ENCODE measurements at places on chromosomes 6 and 20.

DNA sequence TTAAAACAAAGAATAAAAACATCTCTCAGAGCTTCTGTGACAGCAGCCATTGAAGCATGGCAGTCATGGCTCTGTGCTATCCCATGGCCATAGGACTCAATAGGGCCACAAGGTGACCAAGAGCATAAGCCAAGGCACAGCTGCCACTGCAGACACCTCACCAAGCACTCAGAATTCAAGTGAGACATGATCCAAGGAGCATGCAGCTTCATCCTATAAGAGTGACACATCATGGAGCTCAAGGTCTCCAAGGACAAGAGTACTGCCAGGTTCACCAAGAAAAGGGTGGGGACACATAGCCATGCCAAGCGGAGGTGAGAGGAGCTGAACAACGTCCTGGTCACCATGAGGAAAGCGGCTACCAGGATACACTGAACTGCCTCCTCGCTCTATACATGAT lies 53.0 kb downstream of the RCAN2 start:
- DNase-seq, result no peak

GRCh38 chr6:68639826-68640490 lies 4.9 kb downstream of the ADGRB3 start:
- DNase-seq, result no peak

DNA sequence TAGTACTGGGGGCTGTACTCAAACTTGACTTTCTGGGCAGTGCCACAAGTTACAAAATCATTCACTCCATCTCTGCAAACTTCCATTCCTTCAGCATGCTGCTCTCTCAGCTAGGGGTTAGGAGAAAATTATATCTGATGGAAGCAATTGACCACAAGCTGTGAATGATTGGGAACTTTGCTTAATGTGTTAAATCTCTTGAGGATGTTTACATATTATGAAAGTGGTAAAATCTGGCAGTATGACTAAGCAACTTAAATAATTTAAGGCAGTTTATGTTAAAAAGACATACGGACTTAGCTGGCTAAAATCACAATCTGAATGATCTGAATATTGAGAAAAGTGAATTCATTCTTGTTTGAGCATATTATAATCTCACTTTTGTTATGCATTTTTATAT lies 415.0 kb downstream of the PHF3 start:
- DNase-seq, result no peak

DNA sequence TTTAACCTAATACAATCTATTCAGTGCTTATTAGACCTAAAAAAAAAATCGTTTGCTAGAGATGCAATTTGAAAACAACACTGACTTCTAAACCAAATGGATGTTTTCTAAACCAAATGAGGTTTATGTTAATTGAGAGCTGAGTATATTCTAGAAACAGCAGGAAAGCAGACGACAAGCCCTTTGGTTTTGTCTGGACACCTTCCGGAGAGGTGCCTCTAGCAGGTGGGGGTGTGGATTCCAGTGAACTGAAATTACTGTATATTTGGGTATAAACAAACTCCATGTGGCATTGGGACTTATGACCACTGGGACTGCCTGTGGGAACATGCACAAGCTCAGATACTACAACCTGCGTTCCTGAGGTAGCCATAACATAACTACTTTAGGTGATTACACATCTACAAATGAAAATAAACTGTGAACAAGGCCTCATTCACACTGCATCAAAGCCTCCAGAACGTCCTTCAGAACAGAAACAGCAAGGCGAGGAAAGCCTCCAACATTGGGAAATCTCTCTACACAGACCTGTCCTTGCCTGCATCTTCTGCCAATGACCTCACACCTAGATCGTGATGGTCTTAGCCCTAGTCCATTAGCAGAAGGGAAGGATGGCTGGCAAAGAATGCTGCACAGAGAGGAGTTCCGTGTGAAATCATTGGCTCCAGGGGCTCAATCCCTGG lies 206.8 kb upstream of the FOXQ1 start:
- no peak for DNase-seq

GRCh38 chr20:4509825-4510522 lies 211.7 kb upstream of the PRND start:
- no peak for DNase-seq

- DNase-seq, result no peak
Observed at GRCh38 chr6:78605909-78606446, 261.4 kb upstream of the IRAK1BP1 start.

GRCh38 chr6:34247481-34248197 lies 1.2 kb downstream of the SMIM29 start:
- no peak for DNase-seq

DNA sequence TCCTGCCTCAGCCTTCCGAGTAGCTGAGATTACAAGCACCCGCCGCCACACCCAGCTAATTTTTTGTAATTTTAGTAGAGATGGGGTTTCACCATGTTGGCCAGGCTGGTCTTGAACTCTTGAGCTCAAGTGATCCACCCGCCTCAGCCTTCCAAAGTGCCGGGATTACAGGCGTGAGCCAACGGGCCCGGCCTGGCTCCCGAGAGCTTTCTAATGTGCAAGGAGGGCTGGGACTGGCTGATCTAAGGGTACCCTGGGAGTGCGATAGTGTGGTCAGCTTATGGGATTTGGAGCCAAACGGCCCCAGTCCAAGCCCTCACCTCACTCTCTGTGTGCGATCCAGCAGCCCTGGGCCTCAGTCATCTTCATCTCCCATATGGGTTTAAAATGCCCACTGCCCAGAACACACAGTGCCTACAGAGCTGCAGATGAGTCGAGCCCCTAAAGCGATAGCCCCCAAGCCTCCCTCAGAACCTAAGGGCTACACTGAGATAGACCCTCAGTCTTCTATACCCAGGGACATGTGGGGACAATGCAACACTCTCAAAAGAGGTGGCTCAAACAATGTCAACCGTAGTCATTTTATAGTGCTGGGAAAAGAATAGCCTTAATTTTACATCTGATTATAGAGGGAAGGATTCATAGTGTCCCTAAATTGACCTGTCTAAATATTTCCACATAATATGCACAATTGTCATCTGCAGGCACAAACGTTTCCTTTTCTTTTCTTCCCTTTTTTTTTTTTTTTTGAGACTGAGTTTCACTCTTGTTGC lies 50.1 kb downstream of the SSR1 start:
- no peak for DNase-seq

GRCh38 chr6:136535017-136535765 lies 15.0 kb downstream of the MAP7 start:
- DNase-seq, result no peak

- peak; percentile 46 for DNase-seq
Observed at GRCh38 chr6:105459049-105459448, 56.2 kb upstream of the PREP start.

- no peak for DNase-seq
Observed at GRCh38 chr6:51112731-51113130, 294.1 kb downstream of the TFAP2B start.

DNA sequence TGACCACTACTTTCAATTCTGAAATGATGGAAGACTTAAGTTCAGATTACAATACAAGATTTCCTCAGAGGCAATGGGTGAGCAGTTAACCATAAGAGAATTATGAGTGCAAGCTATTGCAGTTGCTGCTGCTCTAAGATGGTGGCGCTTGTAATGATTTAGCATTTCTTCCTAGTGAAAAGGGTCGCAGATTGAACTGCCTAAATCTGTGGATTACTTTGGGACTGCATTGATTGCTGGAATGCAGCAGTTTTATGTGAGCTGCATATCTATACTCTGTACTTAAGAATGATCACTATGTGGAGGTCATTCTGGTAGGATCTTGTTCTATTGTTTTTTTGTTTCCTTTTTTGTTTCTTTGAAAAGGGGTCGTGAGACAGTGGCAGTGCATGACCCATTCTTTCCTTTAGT lies 5.3 kb downstream of the SCAF8 start:
- DNase-seq, result no peak

GRCh38 chr6:153210083-153210482 lies 79.0 kb upstream of the RGS17 start:
- DNase-seq, result no peak

DNA sequence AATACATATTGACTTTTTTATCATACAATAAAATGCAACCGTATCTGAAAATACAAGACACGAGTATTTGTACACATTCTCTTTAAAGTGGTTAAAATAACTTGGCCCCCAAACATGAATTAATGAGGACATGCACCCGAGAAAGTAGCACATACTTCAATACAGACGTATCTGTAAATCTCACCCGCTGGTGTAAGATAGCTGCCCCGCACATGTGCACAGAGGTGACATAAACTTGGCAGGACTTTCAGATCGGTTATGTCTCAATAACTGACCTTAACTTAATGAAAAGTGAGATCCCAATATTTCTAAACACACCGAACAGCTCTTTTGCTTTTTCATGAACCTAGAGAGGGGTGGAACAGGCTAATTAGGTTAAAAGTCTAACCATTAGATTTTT lies 91.5 kb upstream of the RPS6KA2 start:
- DNase-seq, result no peak

DNA sequence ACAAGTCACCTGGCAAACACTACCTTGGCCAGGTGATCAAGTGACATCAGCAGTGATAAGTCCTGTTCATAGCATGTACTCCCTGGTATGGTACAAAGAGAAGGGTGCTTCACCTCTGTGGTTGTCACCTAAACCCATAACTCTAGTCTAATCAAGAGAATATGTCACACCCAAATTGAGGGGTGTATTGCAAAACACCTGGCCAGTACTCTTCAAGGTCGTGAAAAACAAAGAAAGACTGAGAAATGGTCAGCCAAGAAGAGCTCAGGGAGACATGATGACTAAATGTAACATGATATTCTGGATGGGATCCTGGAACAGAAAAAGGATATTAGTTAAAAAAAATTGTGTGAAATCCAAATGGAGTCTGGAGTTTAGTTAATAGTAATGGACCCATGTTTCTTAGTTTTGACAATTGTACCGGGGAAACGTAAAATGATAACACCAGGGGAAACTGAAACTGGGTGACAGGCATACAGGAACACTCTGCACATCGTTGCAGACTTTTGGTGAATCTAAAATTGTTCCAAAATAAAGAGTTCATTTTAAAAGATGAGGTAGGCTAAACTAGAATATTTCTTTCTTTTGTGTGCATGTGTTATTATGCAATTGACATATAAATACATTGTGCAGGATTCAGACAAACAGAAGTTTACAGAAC lies 262.0 kb downstream of the CDC5L start:
- DNase-seq, result no peak

DNA sequence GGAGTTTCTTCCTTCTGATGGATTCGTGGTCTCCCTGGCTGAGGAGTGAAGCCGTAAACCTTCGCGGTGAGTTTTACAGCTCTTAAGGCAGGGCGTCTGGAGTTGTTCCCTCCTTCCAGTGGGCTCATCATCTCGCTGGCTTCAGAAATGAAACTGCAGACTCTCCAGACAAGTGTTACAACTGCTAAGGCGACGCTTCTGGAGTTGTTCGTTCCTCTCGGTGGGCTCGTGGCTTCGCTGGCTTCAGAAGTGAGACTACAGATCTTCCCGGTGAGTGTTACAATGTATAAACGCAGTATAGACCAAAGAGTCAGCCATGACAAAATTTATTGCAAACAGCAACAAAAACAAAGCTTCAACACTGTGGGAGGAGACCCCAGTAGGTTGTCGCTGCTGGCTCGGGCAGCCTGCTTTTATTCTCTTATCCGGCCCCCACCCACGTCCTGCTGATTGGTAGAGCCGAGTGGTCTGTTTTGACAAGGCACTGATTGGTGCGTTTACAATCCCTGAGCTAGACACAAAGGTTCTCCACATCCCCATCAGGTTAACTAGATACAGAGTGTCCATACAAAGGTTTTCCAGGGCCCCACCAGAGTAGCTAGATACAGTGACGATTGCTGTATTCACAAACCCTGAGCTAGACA lies 113.2 kb downstream of the GPX5 start:
- no peak for DNase-seq

DNA sequence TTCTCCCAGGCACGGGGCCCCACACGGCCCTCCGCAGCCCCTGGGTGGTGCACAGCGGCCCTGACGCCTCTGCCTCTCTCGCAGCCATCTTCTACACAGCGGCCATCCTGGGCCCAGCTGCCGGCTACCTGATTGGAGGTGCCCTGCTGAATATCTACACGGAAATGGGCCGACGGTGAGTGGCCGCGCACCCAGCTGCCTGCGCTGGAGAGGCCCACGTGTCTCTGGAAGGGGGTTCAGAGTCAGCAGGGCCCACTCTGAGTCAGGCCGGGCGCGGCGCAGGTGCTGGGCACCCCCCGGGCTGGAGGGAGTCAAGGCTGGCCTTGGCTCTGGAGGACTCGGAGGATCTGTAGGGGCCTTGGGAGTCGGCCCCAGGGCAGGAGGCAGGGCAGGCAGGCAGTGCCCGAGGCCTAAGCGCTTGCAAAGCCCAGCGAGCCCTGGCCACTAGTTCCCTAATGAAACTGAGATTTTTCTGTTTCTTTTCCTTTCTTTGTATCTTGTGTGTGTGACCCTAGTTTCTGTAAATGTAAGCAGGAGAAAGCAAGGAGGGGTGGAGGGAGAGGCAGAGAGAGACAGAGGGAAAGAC lies 16.4 kb downstream of the SLCO4A1 start:
- DNase-seq, result no peak

DNA sequence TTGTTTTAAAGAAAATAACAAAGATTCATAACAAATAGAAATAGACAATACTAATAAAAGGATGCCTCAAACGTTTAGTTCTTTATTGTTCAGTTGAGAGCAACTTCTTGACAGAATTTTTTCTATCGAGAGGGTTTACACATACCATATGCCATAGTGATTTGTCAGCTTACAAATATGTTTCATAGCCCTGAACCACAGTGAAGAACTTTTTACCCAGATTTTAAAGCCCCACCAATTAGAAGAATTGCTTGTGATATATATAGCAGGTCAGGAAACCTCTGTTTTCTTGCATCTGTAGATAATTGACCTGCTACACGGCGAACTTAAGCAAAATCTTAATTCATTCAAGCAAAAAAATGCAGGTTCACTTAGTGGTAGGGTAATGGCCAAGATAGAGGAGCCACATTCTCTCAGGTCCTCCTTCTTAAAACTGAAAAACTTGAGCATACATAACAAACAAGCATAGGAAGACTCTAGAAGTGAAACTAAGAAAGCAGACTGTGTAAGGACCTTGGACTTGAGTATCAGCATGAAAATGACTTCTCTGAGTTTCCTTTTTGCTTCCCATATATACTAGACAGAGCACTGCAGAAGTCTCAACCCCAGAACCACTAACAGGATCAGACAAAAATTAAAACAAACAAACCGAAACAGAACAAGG lies 39.5 kb downstream of the CRISP1 start:
- no peak for DNase-seq

DNA sequence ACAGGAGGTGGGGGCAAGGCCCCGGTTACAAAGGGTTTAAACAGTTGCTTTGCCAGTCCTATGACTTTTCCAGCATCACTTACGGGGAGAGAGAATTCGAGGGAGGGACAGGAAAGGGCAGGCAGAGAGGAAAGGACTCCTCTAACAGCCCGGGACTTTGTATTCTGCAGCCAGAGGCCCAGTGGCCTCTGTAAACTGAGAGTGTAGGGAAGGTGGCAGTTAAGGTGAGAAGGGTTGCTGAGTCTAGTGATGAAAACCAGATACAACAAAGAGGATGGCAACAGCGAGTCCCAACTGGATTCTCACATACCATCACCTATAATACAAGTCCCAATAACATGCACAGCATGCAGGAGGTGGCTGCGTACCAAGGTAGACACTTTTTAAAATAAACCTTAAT lies 13.5 kb downstream of the PLAGL2 start:
- no peak for DNase-seq

DNA sequence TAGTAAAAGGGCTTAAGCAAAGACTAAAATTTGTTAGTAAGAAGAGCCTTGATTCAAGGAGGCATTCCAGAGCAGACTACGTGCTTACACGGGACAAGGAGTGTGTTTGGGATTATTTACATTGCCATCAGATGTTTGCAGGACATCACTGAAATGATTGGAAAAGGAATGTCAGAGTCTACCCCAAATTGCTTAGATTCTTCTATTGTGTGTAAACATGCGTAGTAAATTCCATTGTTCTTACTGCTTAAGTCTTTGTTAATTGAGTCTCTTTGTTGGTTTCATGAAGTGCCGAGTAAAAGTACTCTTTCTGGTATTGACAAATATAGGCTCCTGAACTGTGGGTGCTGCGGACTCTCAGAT lies 60.5 kb downstream of the CD83 start:
- DNase-seq, result no peak

Measured in CD4-positive, alpha-beta T cell treated with Interleukin-1 beta for 1 hour (primary cell).